ENCODE measurements at places on chromosomes 11 and 22.

- DNase-seq, result no peak
Observed at GRCh38 chr22:47328550-47329243, 566.2 kb downstream of the TBC1D22A start.

DNA sequence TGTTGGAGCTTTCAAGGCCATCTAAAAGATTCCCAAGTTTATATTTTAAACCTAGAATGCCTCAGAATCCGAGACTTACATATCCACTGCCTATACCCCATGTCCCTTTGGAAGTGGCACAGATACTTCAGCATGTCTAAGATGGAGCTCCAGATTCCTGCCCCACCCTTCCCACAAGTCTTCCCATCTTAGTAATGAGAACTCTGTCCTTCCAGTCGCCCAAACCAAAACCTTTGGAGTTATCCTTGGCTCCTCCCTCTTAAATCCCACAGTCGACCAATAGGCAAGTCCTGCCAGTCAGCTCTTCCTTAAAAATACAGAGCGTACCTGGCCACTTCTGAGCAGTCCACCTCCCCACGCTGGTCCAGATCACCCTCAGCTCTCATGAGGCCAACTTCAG, 4.3 kb downstream of the POLD4 start:
- DNase-seq, result no peak

- DNase-seq, result no peak
Observed at GRCh38 chr11:68954836-68955606, 25.8 kb downstream of the MRGPRD start.

DNA sequence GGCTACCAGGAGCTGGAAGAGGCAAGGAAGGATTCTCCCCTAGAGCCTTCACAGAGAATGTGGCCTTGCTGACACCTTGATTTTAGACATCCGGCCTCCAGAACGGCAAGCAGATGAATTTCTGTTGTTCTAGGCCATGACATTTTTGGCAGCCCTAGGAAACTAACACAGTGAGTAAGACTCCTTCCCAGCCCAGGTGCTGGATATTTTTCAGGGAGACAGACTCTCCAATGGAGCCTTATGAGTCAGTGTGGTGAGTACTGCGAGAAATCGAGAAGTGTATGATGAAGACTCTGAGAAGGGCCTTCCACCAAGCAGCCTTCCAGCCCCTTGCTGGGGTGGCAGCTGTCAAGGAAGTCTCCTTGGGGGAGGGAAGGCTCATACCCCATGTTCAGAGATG, 114.4 kb downstream of the OSBP2 start:
- DNase-seq, result no peak

GRCh38 chr22:19018256-19018655, 82.2 kb upstream of the PRODH start:
- no peak for DNase-seq

DNA sequence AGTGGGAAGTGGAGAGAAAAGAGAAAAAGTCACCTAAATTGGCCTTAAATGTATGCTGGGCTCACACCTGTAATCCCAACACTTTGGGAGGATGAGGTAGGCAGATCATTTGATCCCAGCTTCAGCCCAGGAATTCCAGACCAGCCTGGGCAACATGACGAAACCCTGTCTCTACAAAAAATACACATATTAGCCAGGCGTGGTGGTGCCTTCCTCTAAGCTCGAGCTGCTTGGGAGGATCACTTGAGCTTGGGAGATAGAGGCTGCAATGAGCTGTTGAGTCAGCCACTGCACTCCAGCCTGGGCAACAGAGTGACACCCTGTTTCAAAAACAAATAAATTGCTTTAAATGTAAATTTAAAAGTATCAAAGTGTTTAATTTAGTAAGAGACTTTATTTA, 3.9 kb downstream of the CBL start:
- DNase-seq, result no peak

DNA sequence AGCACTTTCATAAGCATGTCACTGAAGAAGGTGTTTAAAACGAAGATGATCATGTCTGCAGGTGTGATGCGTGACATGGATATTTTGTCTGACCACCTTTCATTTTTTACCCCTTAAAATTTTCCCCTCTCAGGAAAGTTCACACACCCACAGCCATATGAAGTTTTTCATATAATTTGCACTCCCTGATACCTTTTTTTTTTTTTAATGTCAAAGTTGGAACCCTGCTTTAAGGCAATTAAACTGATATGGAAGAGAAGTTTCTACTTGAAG, 104.6 kb downstream of the ATXN10 start:
- no peak for DNase-seq

DNA sequence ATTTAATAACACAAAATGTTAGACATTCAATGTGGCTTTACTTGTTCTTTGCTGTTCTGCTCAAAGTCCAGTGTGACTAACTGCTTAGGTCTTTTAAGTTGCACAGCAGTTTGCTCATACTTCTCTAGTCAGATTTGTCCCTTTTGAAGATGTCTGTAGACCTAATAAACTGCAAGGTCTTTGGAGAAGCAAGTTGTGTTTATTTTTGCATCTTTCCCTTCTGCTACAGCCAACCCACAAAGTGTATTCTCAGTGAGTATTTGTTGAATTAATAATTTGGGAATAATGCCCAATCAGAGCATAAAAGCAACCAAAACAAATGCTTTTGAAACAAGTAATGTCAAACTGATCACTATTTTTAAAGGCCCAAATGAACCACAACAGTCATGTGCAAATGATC, 312.5 kb downstream of the CADM1 start:
- DNase-seq, result no peak

- DNase-seq, result no peak
Observed at GRCh38 chr22:38957046-38957770, at the start of gene APOBEC3A. TSS of gene APOBEC3A (plus strand) at chr22:38957609. CDS start at chr22:38957692, 83 bp downstream.

DNA sequence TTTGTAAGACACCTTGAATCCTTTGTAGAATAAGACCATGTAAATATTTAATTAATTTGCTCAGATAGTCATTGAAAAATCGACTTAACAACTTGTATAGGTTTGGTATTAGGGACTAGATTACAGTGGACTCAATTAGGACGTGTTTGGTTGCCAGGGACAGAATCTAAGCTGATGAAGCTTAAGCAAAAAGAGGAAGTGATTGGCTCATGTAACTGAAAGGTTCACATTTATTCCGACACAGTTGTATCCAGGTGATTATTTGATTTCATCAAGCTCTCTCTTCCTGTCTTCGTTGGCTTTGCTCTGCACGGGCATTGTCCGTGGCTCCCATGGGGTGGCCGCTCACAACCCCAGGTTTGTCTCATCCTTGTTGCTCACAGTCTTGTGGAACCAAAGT, 146.4 kb downstream of the C11orf91 start:
- DNase-seq, result no peak

DNA sequence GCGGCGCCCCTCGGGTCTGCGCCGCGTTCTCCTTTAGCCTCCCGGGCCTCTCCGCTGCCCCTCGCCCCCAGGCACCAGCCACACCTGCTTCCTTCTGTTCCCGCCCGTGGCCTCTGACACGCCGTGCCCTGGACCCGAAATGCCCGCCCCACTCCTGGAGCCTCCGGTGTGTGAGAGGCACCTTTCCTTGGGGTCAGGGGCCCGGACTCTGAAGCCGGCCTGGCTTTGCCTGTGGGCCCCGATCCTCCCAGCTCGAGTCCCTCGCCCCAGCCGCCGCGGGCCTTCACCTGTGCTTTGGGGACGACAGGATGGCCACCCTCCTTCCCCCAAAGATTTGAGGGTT, 661 bp upstream of the CDPF1 start:
- DNase-seq, result no peak

- DNase-seq, result no peak
Observed at GRCh38 chr11:96246718-96247552, 96.1 kb downstream of the MAML2 start.

DNA sequence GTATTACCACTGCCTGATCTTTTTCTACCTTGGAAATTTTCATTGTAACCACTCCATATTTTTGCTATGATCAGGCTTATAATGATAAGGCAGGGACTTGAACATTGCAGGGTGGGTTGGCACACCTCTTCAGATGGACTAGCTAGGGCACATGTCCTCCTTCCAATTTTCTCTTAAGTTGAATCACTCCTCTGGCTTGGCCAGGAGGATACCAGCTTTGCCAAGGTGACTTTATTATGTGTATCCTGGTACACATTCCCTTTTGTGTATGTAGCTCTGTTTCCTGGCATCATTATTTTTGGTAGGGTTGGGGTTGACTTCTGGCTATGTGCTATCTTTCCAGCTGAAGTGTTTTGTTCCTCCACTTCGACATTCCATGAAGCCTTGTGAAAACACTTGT, 8.5 kb upstream of the LDLRAD3 start:
- DNase-seq, result no peak

- no peak for DNase-seq
Observed at GRCh38 chr11:133553885-133554740, 21.8 kb upstream of the OPCML start.

GRCh38 chr22:50044485-50045118, 13.5 kb downstream of the TTLL8 start:
- DNase-seq, result no peak

- no peak for DNase-seq
Observed at GRCh38 chr11:120273432-120273831, 33.5 kb downstream of the POU2F3 start.

DNA sequence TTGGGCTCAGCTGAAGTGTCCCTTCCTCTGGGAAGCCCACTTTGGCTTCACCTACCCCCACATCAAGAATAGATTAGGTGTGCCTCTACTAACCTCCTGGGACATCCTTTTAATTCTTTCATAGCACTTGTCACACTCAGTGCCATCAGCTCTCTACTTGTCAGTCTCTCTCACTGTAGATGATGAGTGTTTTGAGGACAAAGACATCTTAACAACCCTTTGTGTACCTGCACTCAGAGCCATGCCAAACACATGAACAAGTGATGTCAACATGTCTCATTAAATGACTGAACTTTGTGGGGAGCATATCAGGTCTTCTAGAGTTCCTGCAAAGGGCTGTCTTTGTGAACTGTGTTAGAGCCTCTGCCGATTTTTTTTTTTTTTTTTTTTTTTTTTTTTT, 87.0 kb upstream of the AMOTL1 start:
- no peak for DNase-seq

- DNase-seq, result no peak
Observed at GRCh38 chr11:9266132-9266736, 1.1 kb upstream of the DENND5A start.

DNA sequence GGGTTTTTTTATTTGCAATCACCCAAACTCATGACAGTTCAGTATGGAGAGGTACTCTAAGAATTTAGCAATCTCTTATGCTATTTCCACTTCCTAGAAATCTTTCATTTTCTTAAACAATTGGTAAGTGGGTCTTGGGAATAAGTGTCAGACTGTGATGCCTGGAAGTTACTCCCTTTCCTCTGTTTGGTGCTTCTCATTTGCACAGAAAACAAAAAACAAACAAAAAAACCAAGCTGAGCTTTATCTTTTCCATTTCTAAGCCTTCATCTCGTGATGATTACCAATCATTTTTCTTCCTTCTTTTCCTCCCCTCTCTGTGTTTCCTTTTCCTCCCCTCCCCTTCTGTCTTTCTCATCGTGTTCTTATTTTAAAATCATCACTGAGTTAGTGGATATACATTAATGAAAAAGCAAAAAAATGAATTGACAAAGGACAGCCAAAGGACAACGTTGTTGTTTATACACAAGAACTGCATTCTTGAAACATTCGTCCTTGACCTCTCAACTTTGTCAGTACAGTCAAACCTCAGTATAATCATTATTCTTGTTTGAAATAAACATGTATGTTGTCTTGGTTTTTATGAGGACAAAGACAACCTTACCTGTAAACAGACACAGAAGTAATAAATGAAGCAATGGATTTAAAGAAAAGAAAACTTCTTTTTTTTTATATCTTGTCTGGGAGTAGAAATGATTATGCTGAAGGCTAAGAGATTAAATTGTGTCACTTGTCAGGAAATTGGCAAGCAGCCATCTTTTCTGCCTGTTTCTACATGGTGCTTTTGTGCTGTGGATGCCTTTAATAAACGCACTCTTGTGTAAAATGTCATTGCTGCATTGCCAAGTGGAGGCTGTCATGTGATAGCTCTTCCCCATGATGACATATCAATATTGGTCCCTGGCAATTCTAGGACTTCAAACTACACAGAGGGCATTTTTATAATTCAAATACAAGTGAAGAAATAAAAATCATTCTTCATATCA, 803.2 kb upstream of the CCDC90B start:
- DNase-seq, result peak; percentile 79

DNA sequence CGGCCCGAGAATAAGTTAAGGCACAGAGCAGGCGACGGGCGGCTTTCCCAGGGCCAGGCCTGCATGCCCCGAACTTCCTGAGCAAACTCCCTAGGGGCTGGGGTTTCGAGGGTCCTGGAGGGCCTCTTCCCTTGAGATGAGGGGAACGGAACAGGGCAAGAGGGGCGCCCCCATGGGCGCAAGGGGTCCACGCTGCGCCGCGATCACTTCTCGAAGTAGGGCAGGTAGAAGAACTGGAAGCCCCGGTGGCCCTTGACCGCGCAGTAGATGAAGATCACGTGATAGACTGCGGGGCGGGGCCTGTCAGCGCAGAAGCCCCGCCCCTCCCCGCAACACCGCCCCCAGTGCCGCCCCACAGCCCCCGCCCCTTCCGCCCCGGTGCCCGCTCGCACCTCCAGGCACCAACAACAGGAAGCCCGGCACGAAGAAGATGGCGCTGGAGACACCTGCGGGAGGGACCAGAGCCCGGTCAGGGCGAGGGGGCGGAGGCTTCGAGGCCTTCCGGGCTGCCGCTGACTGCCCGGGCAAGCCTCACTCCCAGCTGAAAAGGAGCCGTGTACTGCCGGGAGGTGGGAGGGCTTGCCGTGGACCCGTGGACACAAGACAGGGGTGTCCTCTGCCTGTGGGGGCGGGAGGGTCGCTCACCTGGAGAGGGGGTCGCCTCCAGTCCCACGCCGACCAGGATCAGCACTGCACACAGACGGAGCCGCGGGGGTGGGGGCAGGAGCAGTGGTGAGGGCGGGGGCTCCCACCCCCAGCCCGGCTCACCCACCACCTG, 4.5 kb downstream of the TMEM134 start:
- peak; percentile 90 for DNase-seq

DNA sequence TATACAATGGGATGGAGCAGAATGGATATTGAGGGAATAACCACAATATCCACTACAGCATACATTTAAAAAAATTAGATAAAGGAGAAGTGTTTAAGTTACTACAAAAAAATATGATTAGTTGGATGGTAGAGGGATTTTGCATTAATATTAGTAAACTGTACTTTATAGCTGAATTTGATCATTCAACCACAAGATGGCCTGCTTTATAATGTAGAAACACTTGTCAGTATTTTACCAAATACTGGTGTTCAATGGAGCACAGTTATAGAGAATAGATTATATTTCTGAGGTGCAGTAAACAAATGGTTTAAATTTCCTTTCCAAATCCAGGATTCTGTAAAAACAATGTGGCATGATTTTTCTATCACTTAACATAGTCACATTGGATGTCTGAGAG, 818.8 kb upstream of the CHORDC1 start:
- no peak for DNase-seq

DNA sequence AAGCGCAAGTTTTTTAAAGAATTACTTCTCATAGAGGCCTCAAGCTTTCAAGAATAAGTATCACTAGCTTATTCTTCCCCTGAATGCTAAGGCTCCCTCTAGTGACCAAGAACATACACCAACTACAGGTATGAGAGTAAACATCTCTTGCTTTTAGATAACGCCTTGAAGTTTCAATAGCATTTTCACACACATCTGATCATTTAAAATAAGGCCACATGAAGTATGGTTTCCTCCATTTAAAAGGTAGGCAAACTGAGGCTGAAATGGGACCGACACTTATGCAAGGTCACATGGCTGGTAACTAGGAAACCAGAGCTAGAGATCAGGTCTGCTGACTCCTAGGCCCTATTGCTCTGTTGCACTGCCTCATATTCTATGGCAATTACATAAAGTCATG, 66.5 kb downstream of the CCDC34 start:
- peak; percentile 10 for DNase-seq

GRCh38 chr11:61885166-61885778, 6.1 kb downstream of the FADS3 start:
- no peak for DNase-seq

Data from SHP77 (cell line).